Activated CD4-positive, alpha-beta T cell treated with anti-CD3 and anti-CD28 coated beads, Interleukin-2, amount 50 U/mL, for 48 hours (primary cell): ENCODE measurements at places on chromosomes 2 and 18.

DNA sequence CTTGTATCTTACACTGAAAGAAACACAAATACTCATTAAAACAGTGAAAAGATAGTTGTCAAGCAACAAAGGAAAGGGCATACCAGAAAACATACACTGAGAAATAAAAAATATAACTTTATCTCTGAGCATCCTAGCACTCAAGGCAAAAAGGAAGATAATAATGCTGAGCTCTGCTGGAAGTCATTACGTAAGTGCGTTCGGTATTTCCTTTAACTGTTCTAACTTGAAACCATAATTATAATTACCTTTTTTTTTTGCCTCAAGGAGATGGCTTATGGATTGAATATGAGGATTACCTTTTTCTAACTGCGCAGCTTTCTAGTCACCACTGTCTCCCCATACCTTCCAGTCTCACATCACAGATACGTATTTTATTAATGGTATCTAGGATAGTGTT, 308.1 kb downstream of the GBX2 start:
- no peak for DNase-seq

GRCh38 chr18:3212657-3213056, 7.1 kb downstream of the MYOM1 start:
- DNase-seq, result no peak

- no peak for DNase-seq
Measured at GRCh38 chr2:190765386-190766173, 115.0 kb upstream of the GLS start.

DNA sequence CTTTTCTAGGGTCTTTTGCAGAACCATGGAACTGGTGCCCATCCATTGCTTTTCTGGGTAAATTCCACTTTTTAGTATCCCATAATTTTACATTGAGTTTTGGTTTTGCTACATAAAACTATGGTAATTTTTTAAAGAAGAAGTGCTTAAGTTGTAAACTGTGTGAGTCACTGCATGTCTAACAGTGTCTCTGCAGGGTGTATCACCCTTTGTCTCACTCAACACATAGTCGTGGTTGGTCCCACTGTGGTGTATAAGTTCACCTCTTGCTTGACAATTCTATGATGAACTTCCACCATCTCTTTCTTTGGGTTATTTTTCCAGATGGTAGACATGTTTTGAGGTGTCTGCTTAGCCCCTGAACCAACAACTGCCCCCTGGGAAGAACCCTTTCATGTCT, 10.5 kb downstream of the SCTR start:
- DNase-seq, result no peak

GRCh38 chr2:2056531-2056930, 274.5 kb downstream of the MYT1L start:
- DNase-seq, result no peak

GRCh38 chr2:140862181-140862580, 1268.6 kb downstream of the LRP1B start:
- DNase-seq, result no peak

- DNase-seq, result no peak
Measured at GRCh38 chr2:35228584-35228983, 1127.0 kb upstream of the CRIM1 start.

- DNase-seq, result no peak
Measured at GRCh38 chr2:177599139-177599688, 206.6 kb downstream of the AGPS start.
